ENCODE measurements at places on chromosomes 5 and 9.

DNA sequence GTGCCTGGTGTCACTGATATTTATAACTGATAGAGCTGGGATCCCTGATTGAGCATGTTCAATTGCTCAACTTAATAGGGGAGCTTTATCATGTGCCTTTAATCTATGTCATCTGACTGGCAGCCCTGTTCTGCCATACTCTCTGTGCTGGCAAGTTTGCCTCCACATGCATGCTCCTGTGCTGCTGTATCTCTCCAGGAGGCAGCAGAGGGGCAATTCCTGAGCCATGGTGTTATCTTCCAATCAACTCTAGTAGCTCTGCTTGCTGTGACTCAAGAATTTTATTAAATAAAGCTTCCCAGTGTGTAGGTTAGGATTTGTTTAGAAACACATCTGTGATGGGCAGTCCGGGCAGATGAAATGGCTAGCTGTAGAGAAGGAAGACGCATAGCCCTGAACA, 642.0 kb downstream of the KIF4B start:
- DNase-seq, result no peak

- DNase-seq, result no peak
Measured at GRCh38 chr9:136629001-136629878, 33.5 kb upstream of the EGFL7 start.

DNA sequence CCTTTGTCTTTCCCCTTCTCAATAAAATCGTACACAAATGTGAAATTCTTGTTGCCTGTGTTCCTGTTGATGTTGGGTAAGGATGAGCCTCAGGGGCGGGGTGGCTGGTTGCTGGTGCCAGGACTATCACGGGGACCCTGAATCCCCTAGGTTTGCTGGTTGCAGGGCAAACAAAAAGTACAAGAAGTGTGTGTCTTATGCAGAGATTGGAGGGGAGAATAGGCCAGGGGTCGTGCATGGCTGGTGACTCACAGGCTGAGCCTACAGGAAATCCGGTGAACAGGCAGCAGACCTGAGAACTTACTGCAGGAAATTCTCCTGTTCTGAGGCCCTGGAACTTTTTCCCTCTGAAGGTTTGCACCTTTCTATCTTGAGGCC, 5.5 kb downstream of the ANXA2R start:
- DNase-seq, result no peak

DNA sequence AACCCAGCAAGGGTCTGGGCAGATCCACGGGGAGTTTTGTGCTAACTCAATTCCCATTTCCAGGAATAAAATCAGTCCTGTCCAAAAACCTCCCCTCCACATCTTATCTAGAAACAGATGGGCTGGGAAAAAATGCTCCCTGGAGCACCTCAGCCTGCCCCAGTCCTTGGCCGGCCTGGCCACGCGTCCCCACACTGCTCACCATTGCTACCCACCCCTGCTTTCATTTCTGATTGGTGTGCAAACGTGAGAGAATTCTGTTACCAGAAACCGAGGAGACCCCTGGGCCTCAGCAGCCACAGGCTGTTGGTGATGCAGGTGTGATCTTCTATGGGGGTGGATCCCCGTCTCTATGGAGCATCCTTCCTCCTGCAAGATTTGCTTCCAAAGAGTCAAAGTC, 38.0 kb upstream of the OLFM1 start:
- DNase-seq, result no peak

GRCh38 chr5:14197056-14197455, 53.9 kb downstream of the TRIO start:
- DNase-seq, result no peak
